ENCODE measurements at places on chromosomes 2 and 18.
A peak's percentile ranks its signal among the peaks of the same experiment; 100 is the strongest.

DNA sequence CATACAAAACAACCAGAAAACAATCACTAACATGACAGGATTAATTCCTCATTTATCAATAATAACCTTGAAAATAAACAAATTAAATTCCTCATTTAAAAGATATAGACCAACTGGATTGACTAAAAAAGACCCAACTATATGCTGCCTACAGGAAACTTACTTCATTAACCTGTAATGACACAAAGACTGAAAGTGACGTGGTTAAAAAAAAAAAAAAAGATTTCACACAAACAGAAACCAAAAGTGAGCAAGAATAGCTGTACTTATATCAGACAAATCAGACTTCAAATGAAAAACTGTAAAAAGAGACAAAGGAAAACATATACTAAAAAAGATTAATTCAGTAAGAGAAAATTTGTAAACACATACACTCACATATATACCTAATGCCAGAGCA is 201.2 kb downstream of the CCDC178 start:
- no peak for DNase-seq

- DNase-seq, result no peak
These were observed 51.4 kb downstream of the REEP1 start for GRCh38 chr2:86285981-86286380.

- DNase-seq, result peak; percentile 83
These were observed 289.6 kb downstream of the PARD3B start for GRCh38 chr2:204834716-204835384.

DNA sequence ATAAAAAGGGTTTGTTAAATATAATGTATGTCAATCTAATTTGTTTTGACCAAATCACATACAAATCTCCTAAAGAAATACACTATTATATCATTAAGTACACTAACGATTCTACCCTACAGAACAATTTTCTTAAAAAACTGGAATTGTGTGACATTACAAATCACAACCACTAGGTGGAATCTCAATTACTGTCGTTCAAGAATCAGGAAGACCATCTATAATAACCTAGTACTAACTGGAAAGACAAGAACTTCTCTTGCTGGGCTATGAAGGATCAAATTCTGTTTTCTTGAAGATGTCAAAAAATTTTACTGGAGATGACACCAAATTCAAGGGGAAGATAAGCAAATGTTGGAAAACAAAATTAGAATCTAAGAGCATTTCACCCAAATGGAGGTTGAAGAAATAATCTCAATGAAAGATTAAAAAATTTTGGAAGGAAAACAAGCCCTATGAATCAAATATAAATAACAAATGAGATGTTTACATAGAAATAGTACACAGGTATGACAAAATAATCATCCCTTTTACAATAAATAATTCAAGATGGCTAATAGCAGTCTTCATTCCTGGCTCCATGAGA is 110.9 kb downstream of the STK39 start:
- DNase-seq, result no peak

GRCh38 chr2:203534621-203535077 is 452 bp downstream of the RAPH1 start:
- DNase-seq, result peak; percentile 49

GRCh38 chr2:219603771-219604170 is 6.1 kb downstream of the STK11IP start:
- DNase-seq, result no peak

GRCh38 chr2:134558208-134558830 is 160.5 kb downstream of the TMEM163 start:
- DNase-seq, result no peak

DNA sequence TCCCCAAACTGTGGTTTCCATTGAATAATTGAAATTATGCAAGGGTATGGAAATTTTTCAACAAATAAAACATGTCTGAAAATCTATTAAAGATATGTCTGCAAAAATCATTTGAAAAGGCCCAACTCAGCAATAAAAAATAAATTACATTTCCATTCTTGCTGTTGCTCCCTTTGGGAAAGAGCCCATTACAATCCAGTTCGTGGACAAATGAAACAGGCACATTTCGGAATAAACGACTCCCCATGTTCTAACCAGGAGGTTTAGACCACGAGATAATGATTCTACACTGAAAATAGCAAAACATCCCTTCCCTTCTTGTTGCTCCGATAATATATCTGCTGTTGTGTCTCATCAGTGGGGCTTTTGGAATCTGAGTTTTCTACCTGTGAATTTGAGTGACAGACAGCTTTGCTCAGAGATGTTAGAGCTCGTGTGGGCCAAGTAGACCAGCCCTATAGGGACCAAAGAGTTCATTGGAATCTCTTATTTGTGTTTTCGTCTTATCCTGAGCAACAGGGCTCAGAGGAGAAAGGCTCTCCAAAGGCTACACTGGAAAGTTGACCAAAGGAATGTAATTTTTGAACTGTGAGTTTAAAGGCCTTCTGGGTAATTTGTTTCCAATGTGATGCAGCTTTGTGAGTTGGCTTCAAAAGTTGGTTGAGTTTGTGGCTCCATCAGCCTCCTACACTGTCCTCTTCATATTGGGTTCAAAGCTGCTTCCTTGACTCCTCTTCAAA is 119.5 kb downstream of the ACTR3 start:
- DNase-seq, result no peak

DNA sequence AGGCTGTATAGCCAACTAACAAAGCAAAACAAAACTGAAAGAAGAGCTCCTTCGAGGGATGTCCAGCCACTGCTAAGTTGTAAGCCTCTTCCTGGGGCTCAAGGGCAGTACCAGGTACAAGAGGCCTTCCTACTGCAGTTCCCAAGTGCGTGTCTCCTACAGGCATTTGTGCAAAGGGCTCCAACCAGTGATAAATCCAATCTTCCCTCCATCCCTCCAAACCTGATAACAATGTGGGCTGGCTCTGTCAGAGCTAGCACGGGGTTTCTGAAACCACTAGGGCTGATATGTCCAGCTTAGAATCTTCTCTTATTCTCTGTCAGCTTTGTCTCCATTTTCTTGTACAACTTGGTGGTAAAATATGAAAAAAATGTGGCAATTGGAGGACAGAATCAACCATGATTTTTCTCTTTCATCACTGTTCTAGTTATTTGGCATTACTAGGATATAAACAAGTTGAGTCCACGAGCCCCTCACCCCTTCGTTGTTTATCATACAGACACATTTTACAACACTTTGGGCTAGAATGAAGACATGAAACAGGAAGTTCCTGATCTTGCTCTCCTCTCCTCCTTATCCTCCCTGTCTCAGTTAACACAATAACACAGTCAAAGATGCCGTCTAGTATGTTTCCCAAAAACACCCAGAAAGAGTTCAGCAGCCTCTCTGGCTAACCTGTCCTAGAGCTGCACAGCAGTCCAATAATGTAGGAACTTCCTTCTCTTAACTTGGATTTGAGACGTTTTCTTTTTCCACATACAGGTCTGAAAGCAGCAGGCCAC is 35.4 kb upstream of the WIPF1 start:
- peak; percentile 41 for DNase-seq

- peak; percentile 41 for DNase-seq
These were observed 407.8 kb downstream of the CDH2 start for GRCh38 chr18:27769152-27769551.

DNA sequence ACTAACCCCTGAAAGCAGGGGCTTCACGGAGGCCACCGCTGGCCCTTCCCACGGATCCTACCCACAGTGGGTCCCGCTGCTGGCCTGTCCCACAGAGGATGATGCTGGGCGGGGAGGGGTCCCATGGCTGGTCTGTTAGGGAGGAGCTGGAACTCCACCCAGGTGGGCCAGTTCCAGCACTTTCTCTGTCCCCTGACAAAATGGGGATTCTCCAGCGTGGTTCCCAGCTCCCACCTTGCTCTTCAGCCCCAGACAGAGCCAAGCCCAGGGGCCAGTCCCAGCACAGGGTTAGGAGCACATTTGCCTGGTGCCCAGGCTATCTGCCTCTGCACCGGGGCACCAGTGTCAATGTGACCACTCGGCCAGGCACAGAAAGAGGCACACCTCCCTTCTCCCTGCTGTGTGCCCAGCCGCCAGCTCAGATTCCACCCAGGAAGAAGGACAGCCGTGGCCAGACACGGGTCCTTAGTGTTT is 50.0 kb downstream of the ANKMY1 start:
- no peak for DNase-seq

- DNase-seq, result peak; percentile 87
These were observed 51.1 kb upstream of the SLC66A3 start for GRCh38 chr2:11103984-11104793.

DNA sequence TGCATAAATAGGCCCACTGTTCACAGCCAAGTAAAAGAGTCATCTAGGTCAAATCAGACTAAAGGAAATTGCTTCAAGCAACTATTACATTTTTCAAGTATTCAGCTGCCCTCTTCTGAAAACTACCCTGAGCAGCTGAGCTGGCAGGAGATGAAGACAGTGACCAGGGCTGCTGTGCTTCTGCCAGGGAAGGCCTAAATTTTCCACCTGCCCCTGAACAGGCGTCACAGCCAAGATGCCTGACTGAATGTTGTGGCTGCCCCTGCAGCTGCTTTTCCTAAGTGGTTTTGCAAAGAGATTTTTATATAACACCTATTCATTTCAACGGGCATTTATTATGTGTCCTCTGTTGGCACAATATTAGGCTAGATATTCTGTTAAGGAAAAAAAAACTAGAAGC is 96.7 kb upstream of the RPE start:
- DNase-seq, result no peak

GRCh38 chr2:226637383-226637782 is 162.2 kb downstream of the IRS1 start:
- DNase-seq, result no peak

DNA sequence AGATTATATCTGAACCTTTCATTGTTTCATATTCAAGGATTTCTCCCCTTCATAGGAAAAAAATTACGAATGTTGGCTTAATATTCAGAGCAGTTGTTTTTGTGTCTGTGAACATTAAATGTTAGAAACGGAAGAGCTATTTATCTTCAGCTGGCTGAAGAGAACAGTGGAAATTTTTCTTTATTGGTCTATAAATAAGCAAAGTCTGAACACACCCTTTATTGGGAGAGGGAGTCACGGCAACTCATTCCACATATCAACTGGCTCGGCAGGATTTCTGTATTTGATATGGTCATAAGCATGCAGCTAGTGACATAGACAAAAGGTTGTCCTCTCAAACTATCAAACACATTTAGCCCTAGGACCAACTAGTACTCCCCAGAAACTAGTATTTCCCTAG is 468.4 kb upstream of the HNRNPA3 start:
- DNase-seq, result no peak

- DNase-seq, result peak; percentile 20
These were observed 166.0 kb upstream of the STK17B start for GRCh38 chr2:196337208-196337953.

GRCh38 chr2:140565756-140566155 is 1565.1 kb downstream of the LRP1B start:
- DNase-seq, result no peak

DNA sequence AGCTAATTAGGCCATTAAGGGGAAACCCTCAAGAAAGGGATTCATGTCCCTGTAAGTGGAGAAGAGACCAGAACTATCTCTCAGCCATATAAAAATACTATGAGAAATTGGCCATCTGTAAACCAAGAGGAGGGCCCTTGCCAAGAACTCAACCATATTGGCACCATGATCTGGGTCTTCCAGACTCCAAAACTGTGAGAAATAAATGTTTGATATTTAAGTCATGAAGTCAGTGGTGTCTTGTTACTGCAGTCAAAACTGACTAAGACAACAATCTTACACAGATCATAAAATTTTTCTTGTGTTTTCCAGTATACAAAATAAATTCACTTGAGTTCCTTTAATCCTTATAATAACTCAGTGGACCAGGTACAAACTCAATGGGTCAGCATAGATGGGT is 589.8 kb upstream of the CDH2 start:
- DNase-seq, result no peak

GRCh38 chr2:217658806-217659205 is 344.0 kb downstream of the TNS1 start:
- no peak for DNase-seq

DNA sequence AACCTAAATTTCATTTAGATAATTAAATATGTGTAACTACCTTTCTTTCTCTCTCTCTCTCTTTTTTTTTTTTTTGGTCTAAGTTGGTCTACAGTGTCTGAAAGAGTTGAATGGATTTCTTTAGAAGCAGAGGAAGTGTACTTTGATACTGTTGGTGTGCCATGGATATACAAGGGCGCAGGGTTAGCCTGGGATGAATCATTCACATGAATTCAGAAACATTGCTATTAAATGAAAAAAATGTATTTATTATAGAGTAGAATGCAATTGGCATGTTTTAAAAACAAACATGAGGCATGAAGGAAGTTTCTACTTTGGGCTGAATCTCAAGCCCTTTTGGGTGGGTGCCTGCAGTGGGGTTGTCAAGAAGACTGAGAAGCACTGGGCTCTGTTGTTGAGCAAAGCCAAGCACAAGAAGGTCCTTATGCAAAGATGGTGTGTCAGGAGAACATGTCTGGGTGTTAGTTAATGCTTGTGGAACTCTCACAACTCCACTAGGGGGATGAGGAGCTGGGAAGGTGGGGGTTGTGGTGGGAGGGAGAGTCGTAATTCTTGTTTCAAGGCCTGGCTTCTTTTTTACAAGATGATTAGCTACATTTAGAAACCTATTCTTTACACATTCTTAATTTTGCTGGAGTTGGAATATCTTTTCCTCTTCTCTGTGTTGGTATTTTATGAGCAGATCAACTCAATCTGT is 57.9 kb downstream of the LYPD6 start:
- DNase-seq, result no peak

GRCh38 chr2:129334128-129334527 is 645.3 kb upstream of the RAB6C start:
- no peak for DNase-seq

DNA sequence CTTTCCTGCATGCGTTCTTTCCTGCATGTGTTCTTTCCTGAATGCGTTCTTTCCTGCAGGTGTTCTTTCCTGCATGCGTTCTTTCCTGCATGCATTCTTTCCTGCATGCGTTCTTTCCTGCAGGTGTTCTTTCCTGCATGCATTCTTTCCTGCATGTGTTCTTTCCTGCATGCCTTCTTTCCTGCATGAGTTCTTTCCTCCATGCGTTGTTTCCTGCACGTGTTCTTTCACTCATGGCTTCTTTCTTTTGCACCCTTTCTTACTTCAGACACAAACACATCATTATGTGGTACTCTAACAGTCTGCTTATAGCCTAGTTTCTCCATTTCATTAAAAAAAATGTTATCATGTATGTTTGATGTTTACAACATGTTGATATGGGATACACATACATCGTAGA is 261.6 kb upstream of the PXDN start:
- DNase-seq, result no peak

DNA sequence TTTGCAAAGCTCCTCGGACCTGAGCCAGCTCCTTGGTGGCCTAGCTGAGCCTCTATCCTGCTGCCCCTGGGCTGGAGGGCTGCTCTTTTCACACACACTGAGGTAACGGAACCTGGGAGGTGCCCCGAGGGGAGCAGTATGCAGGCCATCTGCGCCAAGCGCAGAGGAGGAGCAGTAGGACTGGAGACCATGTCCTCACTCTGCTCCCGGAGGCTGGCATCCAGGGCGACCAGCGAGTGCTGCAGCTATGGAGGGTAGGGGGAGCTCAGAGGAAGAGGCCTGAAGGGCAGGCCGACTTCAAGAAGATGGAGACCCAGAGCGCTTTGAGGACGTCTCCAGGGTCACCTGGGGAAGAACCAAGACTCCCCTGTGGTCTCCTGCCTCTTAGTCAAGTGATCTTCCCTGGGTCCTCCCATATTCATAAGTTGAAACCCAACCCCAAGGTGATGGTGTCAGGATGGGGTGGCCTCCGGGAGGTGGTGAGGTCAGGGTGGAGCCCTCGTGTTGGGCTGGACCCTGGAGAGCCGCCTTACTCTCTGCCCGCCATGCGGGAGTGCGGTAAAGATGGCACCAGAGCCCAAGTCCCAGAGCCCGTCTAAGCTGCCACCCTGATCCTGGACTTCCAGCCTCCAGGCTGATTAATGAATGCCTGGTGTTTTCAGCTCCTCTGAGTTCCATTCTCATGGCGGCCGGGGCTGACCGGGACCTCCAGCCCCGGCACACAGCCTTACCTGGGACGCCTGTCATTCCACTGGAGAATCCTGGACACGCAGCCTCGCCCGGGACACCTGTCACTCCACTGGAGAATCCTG is 160.7 kb downstream of the NDUFA10 start:
- no peak for DNase-seq

Data from RPMI8226 (cell line).